ENCODE measurements at places on chromosomes 16 and 17.

GRCh38 chr17:10337136-10337535, 35.7 kb downstream of the MYH13 start:
- no peak for DNase-seq

DNA sequence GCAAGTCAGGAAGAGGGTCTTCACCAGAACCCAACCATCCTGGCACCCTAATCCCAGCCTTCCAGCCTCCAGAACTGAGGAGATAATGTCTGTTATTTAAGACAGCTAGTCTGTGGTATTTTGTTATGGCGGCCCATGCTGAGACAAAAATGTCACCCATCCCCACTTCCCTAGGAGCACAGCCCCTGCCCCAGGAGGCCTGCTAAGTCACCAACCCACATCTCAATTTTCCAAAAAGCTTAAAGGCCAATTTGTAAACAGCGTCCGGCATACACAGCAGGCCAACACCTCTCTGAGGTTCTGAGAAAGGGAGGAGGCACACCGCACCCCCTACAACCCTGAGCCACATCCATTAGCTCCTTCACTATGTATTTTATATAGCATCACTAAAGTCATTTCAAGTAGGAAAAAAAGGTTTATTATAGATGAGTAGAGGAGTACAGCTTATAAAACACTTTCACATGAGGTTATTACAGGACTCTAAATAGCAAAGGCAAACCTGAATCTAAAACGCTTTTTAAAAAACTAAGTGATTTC, 6.9 kb downstream of the TMEM170A start:
- no peak for DNase-seq

DNA sequence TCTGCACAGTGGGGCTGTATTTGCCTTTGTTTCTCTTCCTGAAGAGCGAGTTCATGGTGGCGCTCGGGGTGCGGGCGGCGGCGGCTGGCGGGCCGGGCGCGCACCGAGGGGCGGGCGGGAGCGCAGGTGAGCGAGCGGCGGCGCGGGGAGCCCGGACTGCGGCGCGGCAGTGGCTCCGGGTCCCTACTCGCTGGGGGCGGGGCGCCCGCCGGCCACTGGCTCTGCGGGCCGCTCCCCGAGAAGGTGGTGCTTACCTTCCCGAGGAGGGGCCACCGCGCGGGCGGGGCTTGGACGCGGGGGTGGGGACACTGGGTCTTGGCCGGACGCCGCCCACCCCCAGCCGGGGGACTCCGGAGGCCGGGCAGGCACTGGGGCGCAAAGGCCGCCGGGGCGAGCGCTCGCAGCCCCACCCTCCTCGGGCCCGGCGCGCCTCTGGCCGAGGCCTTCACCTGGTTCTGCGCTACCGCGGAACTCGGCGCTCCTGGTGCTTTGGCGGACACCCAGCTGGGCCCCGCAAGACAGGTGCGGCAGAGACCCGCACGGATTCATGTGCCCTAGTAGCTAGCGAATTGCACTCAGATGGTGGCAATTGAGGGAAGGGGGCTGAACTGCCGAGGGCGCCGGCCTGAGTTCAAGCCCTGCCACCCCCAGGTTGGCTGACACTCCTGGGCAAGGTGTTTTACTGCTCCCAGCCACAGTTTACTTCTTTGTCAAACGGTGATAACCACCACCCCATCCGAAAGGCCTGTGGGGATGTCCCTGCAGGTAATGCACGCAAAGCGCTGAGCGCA, at the start of gene PPL:
Gene PPL (minus strand): TSS at position 158 of the 791 bp plus-strand sequence. CDS start 103 bp downstream, at position 55.
- DNase-seq: peak; percentile 43

DNA sequence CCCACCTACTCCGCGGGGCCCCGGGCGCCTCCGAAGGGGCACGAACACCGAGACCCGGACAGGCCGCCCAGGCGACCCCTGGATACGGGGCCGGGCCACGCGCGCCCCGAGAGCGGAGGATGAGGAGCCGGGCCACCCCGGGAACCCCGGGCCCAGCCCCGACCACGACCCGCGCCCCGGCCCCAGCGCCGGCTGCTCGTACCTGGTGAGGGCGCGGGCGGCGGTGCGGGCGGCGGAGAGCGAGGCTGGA, 192 bp downstream of the FASN start:
- no peak for DNase-seq

DNA sequence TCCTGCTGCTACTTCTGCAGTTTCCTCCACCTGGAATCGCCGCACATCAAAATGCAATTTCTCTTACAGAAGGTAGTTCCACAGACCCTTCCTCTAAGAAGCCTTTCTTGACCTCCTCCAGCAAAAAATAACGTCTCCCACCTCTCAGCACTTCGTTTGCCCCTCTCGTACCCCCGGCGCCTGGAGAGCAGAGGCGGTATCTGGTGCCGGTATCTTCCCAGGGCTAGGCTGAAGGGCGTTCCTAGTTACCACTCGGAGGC, 482 bp downstream of the DCTPP1 start:
- no peak for DNase-seq

DNA sequence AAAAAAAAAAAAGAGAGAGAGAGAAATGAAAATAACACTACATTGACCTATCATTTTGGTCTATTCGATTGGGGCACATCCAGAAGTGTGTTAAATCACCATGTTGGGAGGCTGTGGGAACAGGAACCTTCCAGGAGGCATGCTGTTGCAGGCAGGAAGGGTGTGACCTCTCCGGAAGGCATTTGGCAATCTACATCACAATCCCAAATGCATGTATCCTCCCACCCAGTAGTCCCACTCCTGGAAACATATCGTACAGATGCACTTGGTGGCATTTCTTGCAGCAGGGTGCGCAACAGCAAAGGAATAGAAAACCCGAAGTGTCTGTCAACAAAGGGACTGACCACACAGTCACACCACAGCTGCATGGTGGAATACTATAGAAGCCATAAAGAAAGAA, 7.9 kb downstream of the PLLP start:
- no peak for DNase-seq

- no peak for DNase-seq
Measured at GRCh38 chr17:56030009-56030624, 123.2 kb upstream of the ANKFN1 start.

GRCh38 chr17:28878981-28879380, 18.6 kb downstream of the FLOT2 start:
- peak; percentile 39 for DNase-seq

GRCh38 chr17:20935740-20936139, 107.1 kb downstream of the USP22 start:
- DNase-seq: no peak

DNA sequence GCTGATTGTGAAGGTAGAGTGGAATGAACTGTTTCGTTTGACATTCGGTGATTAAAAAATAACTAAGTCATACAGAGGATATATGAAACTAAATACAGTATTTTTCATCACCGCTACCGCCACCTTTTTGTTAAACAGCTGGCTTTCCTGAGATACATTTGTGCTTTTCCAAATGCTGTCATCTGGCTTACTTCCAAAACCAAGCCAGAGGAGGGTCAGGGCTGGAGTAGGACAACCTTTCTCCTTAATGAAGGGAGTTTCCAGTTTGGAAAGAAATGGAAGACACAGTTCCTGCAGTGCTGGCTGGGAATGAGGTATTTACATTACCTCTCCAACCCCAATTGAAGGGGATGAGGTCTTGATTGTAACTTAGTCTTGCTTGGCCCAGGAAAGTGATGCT, 3.2 kb downstream of the TNRC6C start:
- DNase-seq: no peak

DNA sequence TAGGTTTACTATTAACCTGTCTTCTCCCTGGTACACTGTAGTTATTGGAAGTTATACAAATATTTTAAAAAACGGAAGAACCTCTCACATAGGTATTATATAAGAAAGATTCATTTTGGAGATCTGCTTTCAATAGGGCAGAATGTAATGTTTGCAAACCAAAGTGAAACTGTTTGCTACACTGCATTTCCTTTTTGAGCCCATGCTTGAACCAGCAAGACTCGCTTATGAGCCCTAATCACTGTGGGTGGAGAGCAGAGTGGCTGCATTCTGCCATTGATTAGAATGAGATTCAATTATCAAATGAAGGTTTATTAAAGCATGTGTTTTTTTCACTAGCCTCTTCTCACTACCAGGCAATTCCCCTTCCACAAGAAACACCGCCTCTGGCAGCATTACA, 589.7 kb downstream of the CDH11 start:
- no peak for DNase-seq

DNA sequence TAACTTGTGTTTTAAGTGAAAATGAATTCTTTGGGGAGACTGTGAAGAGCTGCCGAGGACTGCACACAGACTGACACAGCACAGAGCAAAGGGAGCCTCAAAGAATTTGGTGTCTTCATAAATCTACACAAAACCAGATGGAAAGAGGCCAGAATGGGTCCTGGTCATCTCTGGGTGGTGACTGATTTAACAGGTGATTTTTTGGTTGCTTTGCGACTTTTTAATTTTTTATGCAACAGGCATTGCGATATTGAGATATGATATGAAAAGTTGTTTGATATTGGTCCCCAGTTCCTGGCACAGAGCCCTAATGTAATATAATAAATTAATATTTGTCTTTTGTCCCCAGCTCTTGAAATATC, 12.6 kb upstream of the EIF1 start:
- DNase-seq: no peak

GRCh38 chr17:17413215-17413792, 63.5 kb upstream of the MED9 start:
- no peak for DNase-seq

DNA sequence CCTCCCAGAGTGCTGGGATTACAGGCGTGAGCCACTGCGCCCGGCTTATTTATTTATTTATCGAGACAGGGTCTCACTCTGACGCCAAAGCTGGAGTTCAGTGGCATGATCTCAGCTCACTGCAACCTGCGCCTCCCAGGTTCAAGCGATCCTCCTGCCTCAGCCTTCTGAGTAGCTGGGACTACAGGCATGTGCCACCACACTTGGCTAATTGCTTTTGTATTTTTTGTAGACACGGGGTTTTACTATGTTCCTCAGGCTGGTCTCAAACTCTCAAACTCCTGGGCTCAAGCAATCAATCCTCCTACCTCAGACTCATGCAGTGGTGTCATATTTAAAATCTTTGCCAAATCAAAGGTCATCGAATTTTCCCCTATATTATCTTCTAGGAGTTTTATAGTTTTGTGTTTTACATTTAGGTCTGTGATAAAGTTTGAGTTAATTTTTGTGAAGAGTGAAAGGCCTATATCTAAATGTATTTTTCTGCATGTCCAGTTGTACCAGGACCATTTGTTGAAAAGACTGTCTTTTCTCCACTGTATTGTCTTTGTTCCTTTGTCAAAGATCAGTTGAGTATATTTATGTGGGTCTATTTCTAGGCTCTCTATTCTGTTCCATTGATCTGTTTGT, 47.1 kb downstream of the NACA2 start:
- DNase-seq: no peak

GRCh38 chr16:12067714-12068401, 91.3 kb downstream of the SNX29 start:
- peak; percentile 74 for DNase-seq

- DNase-seq: peak; percentile 57
Measured at GRCh38 chr17:77459018-77459755, 318.4 kb downstream of the SEC14L1 start.

GRCh38 chr16:58421529-58421928, 29.3 kb downstream of the GINS3 start:
- no peak for DNase-seq

DNA sequence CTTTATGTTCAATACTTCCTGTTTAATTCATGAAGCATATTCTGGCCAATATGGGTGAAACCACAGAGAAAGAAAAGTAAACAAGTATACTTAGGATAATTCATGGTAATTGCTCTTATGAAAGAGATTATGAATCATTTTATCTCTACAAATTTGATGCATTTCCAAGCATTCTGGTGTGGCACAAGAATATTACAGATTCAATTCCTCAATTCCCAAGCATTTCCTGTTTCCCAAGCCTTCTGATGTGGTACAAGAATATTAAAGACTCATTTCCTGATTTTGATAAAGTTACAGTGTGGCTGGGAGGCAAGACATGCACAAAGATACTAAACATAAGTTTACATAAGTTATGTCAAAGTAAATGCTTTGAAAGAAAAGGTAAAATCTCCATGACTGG, 126.1 kb upstream of the NUDT7 start:
- DNase-seq: no peak

DNA sequence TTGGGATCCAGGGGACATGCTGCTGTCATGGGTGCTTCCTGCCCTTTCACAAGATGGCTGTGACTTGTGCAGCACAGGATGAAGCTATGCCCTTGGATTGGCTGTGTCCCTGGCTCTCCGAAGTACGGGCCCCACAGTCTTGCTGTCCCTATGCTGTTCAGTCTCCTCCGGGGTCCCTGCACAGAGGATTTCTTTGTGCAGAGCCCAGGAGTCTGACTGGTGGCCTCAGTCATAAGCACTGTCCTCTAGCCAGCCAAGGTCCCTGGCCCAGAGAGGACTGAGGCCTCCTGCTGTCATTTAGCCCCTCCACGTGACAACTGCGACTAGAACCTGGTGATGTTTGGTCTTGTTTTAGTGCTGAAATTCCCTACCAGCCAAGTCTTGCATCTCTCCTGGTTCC, 42.4 kb upstream of the CRISPLD2 start:
- DNase-seq: no peak

GRCh38 chr16:56669840-56670619, 416 bp downstream of the MT1H start:
- no peak for DNase-seq

DNA sequence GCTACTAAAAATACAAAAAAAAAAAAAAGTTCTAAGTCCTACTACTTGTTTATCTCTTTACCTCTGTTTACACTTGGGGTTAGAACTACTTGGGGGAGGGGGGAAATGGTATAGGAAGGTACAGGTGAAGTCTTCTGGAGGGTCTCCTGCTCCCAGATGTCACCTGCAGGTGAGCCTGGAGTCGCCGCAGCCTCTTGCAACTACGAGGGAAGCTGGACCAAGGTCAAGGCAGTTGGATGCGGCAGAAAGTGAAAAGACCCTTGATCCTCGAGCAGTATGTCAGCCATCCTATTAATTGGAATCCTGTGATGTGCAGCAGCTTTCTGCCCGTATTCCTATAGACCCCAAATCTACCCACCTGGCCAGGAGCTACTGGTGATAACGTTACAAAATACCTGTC, 33.0 kb downstream of the HAPSTR1 start:
- DNase-seq: no peak

DNA sequence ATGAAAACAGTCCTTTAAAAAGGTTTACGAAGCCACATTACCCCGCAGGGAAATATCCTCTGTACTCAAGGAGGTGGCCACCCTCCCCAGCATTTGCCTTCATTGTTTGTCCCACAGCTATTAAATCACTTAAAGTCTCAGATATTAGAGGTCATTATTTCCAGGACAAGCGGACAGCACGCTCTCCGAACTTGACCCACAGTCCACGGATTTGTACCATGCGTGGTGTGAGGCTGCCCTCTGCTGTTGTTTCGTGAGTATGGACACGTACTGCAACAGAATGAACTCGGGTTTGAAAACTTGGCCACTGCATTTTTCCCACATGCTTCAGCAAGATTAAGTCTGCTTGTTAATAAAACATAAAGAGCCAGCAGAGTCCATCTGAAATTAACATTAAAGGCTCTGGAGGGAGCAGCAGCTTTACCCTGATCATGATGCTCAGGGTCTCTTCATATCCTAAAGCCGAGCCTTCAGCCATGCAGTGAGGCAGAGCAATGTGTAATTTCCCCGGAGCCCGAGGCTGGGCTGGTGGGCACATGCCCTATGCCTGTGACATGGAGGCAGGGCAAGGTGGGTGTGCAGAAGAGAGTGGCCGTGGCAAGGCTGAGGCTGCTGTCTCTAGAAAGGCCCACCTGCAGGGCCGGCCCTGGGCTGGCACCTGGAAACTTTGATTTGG, 19.7 kb downstream of the MEAK7 start:
- peak; percentile 23 for DNase-seq

- DNase-seq: no peak
Measured at GRCh38 chr16:67242138-67242730, 5.0 kb downstream of the FHOD1 start.
